ENCODE measurements at places on chromosomes 13 and 19.

DNA sequence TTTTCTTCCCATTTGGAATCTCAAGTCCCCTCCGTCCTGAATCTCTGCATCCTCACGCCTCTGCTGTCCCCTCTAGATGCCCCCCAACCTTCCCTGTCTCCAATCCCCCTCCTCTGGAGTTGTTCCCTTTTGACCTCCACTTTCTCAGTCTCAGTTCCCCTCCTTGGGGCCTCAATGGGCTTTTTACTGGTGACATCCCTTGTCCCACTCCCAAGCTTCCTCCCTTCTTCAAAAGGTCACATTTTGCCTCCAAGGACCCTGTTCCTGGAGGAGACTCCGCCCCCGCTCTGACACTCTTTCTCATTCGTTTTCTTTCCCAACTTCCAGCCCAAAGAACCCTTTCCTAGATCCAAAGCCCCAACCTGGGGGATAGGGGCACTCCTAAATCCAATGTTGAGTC lies 1.0 kb downstream of the AP2S1 start:
- no peak for DNase-seq

DNA sequence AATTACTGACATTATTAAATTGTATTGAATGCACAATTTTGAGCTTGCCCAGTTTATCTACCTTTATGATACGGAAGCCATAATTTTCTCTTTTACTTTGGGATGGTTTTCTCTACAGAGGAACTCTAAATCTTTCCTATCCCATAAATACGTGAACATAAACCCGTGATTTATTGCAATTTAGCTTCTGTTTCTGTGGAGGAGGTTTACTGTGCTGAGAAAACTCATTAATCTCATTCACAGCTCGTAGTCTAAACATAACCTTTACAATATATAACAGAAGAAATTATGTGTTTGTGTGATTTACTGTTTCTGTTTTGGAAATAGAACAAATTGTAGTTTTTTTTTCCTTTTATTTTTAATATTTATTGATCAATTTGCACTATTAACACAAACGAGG lies 207.1 kb upstream of the PCDH9 start:
- DNase-seq, result no peak

- DNase-seq, result peak; percentile 73
These were observed 46.5 kb downstream of the TGDS start for GRCh38 chr13:94549232-94550061.

DNA sequence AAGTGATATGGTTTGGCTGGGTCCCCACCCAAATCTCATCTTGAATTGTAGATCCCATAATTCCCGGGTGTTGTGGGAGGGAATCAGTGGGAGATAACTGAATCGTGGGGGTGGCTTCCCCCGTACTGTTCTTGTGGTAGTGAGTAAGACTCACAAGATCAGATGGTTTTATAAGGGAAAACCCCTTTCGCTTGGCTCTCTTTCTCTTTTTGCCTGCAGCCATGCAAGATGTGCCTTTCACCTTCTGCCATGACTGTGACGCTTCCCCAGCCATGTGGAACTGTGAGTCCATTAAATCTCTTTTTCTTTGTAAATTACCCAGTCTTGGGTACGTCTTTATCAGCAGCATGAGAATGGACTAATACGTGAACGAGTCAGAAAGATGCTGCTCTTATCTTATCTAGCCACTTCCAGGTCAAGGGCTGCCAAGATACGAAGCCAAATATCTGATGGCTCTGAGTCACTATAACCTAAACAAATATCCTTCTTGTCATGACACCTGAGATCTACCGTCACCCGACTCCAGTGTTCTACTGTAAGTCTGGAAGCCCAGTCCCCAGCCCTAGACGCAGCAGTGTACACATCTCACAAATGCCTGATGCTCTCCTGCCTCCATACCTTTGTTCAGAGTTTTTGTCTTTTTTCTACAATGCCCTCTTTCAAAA lies 45.9 kb downstream of the SLC15A1 start:
- no peak for DNase-seq

DNA sequence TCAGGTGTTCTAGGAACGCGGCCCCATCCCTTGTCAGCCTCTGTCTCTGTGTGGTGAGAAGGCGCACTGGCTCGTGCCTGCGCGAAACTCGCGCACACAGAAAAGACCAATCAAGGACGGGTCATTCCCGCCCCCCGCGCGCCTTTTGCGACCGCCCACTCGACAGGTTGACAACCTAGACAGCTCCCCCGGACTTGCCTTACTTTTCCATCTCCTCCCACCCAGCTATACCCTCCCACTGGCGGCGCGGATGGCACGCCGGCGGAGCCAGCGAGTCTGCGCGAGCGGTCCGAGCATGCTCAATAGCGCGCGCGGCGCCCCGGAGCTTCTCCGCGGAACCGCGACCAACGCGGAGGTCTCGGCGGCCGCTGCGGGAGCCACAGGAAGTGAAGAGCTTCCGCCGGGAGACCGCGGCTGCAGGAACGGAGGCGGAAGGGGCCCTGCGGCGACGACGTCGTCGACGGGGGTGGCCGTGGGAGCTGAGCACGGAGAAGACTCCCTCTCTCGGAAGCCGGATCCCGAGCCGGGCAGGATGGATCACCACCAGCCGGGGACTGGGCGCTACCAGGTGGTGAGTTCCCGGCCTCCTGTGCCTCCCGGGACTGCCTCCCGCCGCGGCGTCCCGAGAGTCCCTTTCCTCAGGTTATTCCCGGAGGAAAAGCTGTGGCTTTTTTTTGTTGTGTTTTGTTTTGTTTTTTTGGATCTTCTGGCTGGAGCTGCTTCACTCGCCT lies at the start of gene NDFIP2:
TSS of gene NDFIP2 (plus strand) at position 202 of the 731 bp plus-strand sequence. CDS start at position 251, 49 bp downstream.
- DNase-seq, result peak; percentile 66

DNA sequence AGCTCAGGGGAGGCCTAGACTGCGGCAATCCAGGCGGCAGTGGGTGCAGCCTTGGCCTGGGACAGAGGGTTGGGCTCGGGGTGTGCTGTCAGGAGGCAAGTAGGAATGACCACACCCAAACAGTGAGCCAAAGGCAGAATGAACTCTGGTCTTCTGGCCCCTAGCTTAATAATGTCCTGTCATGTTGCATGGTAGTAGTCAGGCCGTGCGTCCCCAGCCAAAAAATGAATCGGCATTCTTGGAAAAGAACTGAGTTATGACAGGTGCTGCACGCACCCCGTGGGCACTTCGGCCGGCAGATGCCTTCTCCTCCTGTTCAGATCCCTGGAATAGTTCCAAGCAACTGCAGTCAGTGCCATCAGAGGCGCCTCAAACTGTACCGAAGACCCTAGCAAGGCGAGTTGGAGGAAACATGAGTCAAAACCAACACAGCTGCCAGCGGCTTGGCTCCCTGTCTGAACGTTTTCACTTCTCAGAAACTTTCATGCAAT lies 55.9 kb downstream of the ATP7B start:
- DNase-seq, result no peak

GRCh38 chr13:113441661-113442060 lies 11.6 kb downstream of the ADPRHL1 start:
- no peak for DNase-seq

GRCh38 chr13:102914339-102914930 lies 68.6 kb downstream of the ERCC5 start:
- no peak for DNase-seq

- DNase-seq, result no peak
These were observed 14.6 kb downstream of the IGFL3 start for GRCh38 chr19:46109876-46110275.

GRCh38 chr19:39497996-39498797 lies 550 bp upstream of the DLL3 start:
- peak; percentile 65 for DNase-seq

DNA sequence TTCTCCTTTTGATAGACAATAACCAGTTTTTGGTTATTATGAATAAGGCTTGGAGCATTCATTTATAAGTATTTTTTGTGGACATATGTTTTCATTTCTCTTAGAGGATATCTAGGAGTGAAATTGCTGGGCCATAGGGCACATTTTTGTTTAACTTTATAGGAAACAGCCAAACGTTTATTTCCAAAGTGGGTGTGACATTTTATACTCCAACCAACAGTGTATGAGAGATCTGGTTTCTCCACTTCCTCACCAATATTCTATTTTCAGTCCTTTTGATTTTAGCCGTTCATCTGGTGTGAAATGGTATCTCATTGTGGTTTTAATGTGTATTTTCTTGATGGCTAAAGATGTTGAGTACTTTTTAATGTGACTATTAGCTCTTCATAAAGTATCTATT lies 21.9 kb downstream of the TDRD3 start:
- no peak for DNase-seq

GRCh38 chr19:50550594-50550966 lies 17.7 kb downstream of the LRRC4B start:
- no peak for DNase-seq

- DNase-seq, result no peak
These were observed 492 bp upstream of the PGLYRP1 start for GRCh38 chr19:46023311-46023779.

GRCh38 chr19:7823686-7824301 lies 6.2 kb upstream of the EVI5L start:
- DNase-seq, result no peak

GRCh38 chr19:54473071-54473891 lies at the start of gene CDC42EP5:
Gene CDC42EP5 (minus strand): TSS chr19:54473296. CDS start chr19:54465547, 7,749 bp downstream.
- peak; percentile 66 for DNase-seq

GRCh38 chr19:50759886-50760285 lies 10.4 kb upstream of the GPR32 start:
- DNase-seq, result no peak

DNA sequence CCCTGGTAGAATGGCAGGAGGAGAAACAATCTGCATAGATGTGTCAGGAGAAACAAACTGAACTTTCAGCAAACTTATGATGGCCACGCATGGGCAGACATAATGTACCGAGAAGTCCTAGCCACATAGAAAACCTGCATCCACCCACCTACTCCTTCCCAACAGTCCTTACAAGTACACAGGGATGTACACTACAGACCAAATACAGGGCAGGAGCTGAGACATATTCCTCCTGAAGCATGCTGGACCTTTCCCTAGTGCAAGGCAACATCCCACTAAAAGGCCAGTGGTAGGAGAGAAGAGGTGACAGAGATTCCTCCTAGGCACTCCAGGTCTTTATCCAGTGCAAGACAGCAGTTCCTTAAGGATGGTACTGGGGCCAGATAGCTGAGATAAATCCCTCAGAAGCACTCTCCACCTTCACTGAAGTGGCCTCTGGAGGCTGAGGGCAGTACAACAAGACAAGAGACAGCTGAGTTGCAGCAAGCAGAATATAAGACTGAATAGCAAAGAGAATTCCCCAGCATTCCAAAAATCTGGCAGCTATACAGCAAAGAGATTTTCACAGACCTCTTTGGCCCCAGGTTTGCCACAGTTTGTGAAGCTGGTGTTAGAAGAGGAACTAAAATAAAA lies 18.3 kb downstream of the VWA8 start:
- no peak for DNase-seq

DNA sequence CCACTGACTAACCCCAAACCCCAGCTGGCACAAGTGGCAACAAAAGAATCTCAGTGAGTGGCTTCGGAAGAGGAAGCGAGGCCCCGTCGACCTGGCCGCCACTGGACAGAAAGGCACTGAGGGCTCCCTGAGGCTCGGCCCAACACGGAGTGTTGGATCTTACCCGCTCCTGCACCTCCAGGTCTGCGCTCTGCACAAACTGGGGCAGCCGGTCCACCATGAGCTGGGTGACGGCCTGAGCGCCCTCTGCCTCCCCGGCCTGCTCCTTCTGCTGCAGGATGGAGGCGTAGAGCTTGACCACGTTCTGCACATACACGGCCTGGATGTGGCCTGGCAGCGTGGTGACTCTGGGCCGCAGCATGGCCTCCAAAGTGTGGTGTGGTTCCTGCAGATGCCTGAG lies 21.7 kb downstream of the IZUMO4 start:
- DNase-seq, result no peak

DNA sequence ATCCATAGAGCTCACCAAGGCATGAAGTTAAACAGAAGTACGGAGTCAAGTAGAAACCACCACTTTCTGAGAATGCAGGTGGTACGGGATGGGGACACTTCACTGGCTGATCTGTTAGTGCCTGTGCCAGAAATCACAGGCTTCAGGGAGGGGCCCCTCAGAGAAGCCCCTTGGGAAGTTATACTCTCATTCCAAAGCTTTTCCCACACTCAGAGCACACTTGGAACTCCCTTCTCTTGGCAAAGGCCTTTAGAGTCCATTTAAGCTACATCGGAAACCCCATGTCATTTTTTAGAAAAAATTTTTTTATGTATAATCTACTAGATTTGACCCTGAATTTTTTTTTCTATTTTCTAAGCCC lies 80.7 kb upstream of the WASF3 start:
- DNase-seq, result no peak

GRCh38 chr13:41462427-41462826 lies 5.1 kb downstream of the RGCC start:
- DNase-seq, result no peak

DNA sequence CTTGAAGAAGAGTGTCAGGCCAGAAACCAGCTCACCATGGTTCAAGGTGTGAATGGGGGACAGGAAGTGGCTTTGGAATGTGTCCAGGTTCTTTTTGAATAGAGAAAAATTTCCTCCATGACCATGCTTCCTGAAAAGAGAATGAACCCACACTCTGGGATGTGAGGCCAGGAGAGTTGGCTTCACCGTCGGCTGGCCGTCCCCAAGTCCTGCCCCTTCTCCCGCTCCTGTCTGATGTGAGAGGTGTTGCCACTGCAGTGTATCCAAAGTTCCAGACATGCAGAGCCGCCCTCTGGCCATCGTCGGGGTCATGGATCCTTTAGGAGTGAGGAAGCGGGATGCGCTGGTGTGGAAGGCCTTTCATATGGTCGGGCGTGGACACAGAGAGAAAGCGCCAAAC lies 101.2 kb downstream of the COL4A2 start:
- DNase-seq, result no peak

DNA sequence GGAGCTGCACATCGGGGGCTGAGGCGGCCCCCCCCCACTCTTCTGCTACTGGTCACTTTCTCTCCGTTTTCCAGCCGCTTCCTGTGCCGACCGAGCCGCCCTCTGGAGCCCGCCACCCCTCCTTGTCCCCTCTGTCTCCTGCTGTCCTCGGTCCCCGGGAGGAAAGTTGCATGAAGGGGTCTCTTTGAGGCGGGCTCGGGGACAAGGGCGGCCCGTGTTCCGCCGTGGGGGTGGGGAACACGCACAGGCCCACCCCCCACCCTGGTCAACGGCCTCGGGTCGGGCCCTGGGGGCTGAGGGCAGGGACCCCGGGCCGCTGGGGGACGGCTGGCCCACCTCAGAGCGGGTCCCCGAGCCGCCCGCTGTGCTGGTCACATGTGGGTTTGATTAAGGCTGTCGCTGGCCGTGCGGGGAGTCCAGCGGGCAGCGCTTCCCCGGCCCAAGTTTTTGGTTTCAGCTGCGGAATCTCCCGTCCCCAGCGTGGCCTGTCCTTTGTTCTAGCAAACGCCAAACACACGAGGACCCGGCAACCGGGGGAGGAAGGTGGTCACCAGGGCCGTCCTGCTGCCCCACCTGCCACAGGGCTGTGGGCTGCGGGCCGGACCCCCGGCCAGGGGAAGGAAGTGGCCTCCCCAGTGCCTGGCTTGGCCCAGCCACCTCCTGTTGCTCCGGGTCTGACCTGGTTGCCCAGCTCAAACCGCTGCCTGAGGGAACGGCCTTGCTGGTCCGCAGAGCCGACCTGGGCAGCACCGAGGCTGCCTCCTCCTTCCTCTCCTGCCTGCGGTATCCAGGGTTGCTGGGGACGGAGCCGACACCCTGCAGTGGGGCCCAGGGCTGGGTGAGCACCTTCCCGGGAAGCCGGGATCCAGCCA lies 1.9 kb downstream of the EFNA2 start:
- no peak for DNase-seq

GRCh38 chr13:97221466-97221865 lies 667 bp upstream of the MBNL2 start:
- DNase-seq, result no peak
